NCI-H1694 (cell line): ENCODE measurements at places on chromosomes 11 and 22.

DNA sequence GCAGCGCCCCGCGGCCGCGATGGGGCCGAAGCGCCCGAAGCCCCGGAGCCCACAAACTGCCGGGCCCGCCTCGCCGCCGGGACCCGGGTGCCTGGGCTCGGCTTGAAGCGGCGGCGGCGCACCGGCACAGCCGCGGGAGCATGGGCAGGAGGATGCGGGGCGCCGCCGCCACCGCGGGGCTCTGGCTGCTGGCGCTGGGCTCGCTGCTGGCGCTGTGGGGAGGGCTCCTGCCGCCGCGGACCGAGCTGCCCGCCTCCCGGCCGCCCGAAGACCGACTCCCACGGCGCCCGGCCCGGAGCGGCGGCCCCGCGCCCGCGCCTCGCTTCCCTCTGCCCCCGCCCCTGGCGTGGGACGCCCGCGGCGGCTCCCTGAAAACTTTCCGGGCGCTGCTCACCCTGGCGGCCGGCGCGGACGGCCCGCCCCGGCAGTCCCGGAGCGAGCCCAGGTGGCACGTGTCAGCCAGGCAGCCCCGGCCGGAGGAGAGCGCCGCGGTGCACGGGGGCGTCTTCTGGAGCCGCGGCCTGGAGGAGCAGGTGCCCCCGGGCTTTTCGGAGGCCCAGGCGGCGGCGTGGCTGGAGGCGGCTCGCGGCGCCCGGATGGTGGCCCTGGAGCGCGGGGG is 346 bp downstream of the FJX1 start:
- no peak for DNase-seq

- no peak for DNase-seq
Observed at GRCh38 chr11:129412494-129412893, 36.8 kb downstream of the BARX2 start.

DNA sequence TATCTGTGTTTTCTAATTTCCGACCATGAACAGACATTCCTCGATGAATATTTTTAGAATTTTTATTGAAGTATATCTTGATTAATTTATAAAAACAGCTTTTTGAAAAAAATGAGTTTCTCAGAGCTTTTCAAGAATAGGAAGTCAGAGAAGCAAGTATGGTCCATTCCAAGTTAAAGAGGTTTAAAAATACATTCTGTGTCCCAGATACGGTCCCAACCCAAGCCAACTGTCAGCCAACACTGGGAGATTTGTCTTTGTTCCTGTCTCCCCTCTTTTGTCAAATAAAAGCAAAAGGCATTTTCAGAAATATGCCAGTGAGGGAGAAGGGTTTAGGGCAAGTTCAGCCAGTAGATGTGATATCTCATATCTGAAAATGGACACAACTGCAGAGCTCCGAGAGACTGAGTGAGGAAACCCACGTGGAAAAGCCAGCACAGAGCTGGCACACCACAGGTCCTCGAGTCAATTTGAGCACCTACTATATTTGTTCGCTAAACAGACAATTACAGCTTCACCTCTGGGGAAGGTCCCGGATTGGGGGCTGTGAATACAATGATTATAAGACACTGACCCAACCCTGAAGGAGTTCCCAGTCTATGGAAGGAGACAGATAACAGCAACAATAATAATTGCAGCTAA is 59.8 kb downstream of the C11orf91 start:
- no peak for DNase-seq

DNA sequence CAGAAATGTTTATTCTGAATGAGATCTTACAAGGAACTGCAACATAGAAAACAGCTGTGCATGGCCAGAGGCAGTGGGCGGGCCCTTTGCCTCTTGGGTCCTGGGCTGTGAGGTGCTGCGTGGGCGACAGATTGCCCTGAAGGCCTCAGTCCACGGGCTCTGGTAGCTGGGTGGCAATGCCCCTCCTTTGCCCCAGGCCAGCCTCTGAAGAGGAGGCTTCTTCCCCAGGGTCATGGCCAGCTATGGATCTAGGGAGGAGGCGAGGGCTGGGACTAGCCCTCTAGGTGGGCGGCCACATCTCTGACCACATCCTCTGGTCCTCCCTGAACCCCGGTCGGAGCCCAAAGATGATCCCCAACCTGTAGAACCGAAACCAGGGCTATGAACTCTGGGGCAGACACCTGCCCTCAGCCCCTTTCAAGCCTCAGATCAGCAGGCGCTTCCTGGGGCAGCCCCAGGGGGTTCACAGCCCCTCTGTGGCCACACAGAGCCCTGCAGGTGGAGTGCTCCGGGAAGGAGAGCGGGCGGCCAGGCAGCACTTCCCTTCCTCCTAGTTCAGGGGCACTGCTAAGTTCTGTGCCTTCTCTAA is 6.6 kb upstream of the CDC42BPG start:
- no peak for DNase-seq

DNA sequence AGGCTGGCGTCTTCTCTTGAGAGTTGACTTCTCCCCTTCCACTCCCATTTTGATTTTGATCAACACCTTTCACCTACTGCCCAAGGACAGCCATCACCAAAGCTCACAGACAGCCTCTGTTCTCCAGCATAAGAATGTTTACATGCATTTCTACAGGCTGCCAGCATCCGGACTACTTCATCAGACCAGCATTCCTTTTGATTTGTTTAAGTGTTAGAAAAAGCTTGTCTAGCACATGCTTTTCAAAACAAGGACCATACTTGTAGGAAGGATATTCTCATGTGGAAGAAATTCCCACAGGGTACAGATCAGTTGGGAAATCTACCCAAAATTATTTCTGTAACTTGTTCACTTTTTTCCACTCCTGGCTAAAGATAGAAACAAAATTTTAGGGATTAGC is 6.2 kb upstream of the KCNA4 start:
- DNase-seq = no peak

GRCh38 chr11:117908959-117909610 is 20.1 kb downstream of the TMPRSS13 start:
- no peak for DNase-seq

GRCh38 chr11:23769214-23769613 is 727.6 kb upstream of the LUZP2 start:
- no peak for DNase-seq

GRCh38 chr22:39292561-39293074 is 26.8 kb downstream of the RPL3 start:
- DNase-seq = no peak
